ENCODE measurements at places on chromosomes 5 and 9.
A peak's percentile ranks its signal among the peaks of the same experiment; 100 is the strongest.

- DNase-seq = peak; percentile 52
Measured at GRCh38 chr9:123002754-123003153, 30.7 kb upstream of the GPR21 start.

DNA sequence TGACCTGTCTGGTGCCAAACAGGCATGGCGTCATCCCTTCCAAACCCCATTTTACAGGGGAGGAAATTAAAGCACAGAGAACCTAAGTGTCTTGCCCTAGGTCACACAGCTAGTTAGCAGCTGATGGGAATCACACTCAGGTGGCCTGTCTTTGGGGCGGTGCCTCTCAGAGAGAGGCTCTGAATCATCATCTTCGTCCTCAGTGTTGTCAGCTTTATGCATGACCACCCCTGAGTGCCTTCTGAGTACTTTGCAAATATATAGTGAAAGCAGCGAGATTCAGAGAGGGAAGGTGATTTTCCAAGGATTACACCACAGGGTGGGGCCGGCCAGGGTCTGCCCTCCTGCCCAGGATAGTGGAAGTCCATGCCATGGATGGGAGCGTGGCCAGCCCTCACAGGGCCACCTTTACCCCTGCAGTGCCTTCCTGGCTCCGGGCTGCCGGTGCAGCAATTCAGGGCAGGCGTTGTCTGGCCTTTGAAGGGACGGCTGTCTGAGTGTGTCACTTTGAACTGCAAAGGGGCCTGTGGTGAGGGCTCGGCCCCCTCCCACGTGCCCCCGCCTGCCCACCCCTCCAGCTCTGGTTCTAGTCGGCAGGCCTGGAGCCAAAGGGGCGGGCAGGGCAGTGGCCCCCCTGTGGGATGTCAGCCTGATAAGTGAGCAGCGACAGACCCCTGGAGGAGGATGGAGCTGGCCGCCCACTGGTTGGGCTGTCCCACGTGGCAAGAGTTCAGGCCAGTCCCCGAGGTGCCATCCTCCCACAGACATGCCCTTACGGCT is 16.9 kb downstream of the LMX1B start:
- DNase-seq = no peak

GRCh38 chr9:79940919-79941318 is 369.2 kb downstream of the TLE4 start:
- no peak for DNase-seq

DNA sequence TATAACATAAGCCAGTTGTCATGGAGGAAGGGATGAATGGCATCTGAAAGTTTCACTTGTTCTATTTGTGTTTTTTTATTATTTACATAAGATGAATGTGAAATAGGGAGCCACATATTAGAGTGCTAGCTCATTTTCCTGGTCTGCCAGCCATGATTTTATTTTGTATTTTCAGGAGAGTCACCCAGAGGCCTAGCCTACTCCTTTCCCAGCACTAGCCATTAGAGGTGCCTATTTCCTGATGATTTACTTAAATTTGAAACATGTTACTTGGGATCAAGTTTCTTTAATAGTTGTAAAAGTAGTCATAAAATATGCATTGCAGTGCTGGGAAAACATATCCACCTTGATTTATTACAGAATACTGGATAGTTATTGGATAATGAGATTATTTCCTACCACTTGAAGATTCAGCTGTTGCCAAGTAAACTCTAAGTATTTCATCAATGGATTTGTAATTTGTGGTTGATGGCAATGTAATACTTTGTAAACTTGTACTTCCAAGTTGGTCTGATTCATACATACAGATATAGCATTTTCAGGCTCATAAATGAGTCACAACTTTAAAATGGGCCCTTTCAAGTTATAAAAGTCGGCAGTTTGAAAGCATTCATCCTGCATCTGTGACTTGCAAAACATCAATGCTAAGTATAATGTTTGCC is 50.8 kb downstream of the KCNN2 start:
- peak; percentile 3 for DNase-seq

GRCh38 chr5:157603333-157604190 is 28.0 kb upstream of the ADAM19 start:
- peak; percentile 84 for DNase-seq

DNA sequence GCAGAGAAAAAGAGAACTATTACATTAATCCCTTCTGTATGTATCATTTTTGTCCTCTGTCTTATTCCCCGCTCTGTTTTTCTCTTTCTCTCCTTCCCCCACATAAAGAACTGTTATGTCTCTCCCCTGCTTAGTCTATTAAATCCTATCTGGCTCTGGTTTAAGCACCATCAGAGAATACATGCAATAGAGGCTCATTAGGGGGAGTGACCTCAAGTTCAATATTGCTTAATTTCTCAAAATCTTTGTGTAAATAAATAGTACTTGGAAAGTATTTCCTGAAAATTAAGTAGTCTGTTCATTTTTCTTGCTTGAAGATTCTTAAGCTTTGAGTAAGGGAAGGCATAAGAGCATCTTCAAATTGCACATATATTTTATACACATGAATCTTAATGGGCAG is 41.2 kb upstream of the FAM174A start:
- DNase-seq = no peak

DNA sequence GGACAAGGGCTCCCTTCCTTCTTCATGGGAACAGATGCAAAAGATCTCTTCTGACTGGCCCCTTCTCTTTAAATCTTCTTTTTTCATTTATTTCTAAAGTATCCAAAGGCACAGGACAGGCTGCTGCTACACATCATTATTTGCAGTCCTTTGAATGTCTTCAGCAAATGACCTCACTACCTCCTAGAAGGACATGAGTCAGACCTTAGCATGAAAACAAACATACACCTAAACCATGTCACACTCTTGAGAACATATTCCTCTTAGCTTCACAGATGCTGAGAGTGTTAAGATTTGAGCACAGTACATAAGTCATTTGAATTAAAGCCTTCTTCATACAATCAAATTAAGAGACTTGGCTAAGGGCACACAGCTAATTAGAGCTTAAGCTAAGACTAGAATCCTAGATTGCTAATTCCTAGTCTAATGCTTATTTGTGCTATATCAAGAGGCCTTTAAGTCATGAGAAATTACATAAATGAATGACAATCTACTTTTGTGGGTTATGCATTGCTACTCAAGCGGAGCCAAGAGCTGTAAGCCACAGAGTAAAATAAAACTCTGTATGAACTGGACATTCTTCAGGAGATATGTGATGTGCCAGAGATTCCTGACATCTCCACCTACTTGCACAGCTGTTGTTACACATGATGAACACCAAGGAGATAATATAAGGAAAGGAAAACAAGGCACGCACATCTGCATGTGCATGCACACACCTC is 109.1 kb upstream of the PTGER4 start:
- DNase-seq = peak; percentile 33

- DNase-seq = peak; percentile 38
Measured at GRCh38 chr9:132169672-132170392, 8.0 kb downstream of the NTNG2 start.

- DNase-seq = no peak
Measured at GRCh38 chr9:13142776-13143175, 136.7 kb downstream of the MPDZ start.

DNA sequence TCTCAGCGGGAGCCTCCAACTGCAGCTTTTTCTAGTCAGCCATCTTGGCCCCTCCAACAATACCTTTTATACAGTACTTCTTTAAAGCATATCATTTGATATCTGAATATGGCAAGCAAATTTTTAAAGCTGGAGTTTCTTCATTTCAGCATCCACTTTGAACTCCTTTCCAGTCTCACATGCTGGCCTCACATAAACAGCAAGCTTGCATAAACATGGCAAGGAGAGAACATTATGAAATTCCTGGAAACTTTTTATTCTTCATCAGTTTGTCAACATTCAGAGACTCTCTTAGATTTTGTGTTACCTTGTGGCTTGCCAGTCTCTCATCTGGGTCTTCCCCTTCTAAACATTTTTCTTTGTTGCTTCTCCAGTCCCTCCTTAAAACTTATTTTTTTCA is 745.3 kb downstream of the NR2F1-AS1 start:
- DNase-seq = no peak

DNA sequence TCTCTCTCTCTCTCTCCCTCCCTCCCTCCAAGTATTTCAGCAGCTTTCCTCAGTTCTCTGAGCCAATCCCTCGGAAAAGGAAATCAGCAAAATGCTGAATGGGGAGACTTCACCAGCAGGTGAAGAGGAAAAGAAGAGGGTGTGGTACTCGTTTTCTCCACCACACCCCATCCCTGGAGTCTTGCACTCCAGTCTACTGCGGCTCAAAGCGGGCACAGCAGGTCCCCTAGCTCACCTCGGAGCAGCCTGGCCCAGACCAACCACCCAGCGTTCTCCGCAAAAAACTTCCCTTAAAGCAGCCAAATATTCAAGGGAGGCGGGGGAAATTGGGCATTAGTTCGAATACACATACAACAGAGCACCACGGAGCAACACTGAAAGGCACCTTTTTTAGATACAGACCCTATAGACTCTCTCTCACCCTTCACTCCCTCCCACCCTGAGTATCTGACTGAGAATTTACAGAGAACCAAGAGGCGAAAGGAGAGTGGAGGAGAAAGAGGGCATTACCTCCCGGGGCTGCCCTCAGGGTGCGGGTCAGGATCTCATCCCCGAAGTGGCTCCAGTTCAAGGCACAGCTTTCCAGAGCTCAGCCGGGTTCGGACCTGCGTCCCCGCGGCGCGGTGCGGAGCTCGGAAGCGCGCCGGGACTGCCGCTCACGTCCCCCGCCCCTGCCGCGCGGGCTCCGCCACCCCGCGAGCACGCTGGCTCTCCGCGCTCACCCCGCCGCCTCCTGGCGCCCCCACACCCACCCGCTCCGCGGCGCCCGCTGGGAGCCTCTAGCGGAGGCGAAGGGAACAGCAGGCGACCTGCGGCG is 1638.5 kb upstream of the C9orf72 start:
- DNase-seq = peak; percentile 3
